Activated T-helper 1 cell treated with anti-CD3 and anti-CD28 coated beads, Interleukin-12 subunit alpha, Interleukin-12 subunit beta, Interleukin-2, Interleukin-4 antibody, amounts not matched to agents 30 ng/mL and 10 ng/mL and 1 ng/mL, durations not matched to agents 14 hours and 24 hours and 36 hours (primary cell): ENCODE measurements at places on chromosomes 3 and 15.
A peak's percentile ranks its signal among the peaks of the same experiment; 100 is the strongest.

GRCh38 chr3:115226844-115227445 is 79.9 kb upstream of the ZBTB20 start:
- DNase-seq: no peak

DNA sequence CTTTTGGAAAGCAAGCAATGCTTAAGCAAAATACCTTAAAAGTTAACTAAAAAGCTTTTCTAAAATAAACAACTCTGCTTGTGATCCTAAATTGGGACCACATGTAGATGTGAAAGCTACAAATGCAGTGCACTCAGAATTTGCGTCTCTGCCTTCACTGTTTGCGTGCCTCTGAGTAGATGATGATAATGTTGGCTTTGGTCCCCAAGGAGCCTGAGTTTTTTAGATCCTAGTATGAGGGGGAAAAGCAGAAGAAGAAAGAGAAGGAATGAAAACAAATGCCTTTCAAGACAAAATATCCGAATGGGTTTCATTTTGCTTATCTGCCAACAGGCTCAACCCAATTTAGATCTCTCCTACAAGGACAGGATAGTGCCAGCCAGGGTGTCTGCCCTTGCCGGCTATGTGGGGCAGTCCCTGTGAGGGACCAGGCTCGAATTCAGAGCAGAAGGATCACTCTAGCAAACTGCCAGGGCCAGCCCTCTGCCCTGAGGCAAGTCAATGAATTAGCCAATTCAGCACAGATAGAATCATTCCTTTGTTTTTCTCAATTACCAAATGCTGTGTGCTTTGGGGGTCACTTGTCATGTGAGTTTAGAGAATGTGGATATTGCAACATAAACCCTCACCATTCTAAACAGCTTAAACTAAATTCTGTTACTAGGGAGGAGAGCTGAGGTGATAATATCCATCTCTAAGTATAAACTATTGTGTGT is 28.5 kb downstream of the SCG5 start:
- DNase-seq: no peak

DNA sequence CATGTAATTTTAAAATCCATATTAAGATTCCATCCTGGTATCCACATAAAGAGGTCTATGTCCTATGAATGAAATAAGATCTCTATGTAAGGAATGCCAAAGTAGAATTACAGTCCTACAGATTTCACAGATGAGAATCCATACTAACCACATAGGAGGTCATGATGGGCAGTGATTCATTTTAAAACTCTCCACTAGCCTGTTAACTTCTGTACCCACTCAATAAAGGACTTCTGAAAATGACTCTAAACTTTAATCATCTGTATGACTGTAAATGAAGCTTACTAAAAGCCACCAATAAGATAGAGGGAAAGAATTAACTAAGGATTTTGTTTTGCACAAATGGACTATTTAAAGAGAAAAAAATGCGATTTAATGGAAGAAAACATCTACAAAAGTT is 28.7 kb downstream of the MORC1 start:
- DNase-seq: no peak

DNA sequence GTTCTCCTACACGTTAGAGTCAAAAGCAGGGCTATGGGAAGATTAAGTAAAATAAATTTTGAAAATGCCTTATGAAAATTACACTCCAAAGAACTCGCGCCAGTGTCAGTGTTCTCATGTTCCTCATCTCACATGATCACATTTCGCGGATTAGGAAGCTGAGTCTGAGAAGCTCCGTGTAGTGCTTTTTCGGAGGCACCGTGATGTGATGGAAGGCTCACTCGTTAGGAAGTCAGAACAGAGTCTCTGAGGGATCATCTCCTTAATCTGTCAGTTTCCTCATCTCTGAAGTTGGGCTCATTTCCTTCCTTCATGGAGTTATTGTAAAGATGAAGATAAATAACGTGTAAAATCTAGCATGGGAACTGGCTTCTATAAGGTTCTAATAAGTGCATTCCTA is 3.2 kb downstream of the ADIPOQ start:
- DNase-seq: no peak

DNA sequence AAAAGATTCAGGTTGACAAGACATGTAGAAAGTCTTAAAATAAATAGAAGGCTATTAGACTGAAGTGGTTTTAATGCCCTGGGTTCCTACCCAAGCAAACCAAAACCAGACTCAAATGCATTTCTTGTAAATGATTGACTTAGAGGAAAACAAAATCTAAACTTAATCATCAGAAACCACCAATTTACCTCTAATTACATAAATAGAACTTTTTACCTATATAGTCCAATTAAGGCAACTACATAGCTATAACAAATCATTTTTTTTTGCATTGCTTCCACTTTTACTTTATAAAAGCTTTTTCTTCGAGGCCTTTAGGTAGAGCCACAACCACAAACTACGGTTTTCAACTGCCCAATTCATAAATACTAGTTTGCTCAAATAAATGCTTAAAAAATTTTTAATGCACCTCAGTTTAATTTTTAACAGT is 231.3 kb upstream of the ARHGEF26 start:
- DNase-seq: no peak

- DNase-seq: no peak
These were observed at the start of gene ZNF660 for GRCh38 chr3:44584646-44585501. TSS of gene ZNF660 (plus strand) at chr3:44584964. CDS start at chr3:44594194, 9,230 bp downstream.

GRCh38 chr3:167361306-167361705 is 18.8 kb downstream of the ZBBX start:
- no peak for DNase-seq

DNA sequence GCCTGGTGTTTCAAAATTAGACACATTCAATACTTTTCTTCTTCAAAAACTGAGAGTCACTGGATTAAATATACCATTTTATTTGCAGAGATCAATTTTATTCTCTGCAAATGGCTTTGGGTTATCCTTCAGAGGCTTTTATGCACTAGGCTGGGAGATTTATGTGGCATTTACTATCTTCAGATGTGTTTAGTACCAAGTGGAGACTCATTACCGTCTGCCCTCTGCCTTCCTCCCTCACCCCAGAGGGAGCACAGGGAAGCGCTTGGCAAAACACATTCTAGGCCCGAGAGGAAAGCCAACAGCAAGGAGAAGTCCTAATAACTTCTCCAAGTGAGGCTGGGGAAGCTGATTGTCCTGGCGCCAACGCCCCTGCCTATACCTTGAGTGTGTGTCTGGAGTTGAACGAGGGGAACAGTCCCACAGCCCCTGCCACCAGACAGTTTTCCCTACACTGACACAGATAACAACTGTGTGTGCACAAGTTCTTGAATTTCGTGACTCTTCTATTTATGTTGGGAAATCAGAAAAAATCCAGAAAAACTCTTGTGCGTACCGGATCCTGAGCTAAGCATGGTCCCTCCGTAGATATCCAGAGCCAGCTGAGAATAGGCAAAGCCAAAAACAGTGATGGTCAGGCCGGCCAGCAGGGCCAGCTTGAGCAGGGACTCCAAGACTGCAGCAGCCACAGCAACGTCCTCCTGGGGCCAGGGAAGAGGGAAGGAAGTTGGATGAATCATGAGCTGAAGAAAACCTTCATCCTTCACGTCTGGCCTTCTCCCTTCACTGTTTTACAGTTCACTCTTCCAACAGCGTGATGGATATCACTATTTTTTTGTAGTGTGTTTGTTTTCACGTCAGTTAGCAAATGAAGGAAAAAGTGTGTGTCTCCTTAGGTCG is 26.6 kb downstream of the RFT1 start:
- no peak for DNase-seq

- no peak for DNase-seq
These were observed 95.0 kb upstream of the GADL1 start for GRCh38 chr3:30989276-30990030.

- peak; percentile 71 for DNase-seq
These were observed 18.9 kb downstream of the CX3CR1 start for GRCh38 chr3:39260957-39261356.

DNA sequence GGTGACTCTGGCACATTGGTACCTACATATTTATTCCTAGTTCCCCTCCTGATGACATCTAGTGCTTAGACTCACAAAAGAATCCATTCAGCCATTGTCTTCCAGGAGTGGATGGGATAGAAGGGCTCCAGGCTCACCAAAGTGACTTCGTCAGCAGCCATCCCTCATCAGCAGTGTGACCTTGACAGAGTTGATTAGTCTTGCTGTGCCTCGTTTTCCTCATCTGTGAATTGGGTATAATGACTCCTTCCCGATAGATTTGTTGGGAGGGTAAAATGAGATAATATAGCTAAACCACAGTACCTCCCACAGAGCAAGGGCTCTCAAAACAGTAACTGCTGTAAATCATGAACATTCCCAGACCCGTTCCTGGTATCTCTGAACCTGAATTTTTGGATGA is 10.7 kb downstream of the ACAN start:
- no peak for DNase-seq

GRCh38 chr3:89372456-89372855 is 265.0 kb downstream of the EPHA3 start:
- no peak for DNase-seq

DNA sequence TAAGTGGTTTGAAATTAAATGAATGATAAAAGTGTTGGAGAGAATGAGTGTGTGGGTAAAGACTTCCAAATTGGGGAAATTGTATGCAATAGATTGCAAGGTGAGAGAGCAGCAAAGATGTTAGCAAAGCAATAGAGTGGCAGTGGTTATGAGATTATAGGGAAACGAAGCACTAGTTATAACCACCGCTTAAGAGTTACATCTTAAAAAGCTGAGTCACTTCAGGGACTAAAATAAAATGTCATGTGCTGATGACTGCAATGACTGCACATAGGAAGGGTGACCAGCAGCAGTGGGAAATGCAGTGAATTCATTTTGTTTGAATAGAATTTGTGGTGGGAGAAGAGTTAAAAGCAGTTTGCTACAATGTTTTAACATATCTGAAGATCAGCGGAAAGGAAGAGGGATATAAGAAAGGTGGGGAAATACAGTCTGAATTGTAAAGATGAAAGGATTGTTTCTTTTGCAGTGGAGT is 127.3 kb downstream of the RAP2B start:
- no peak for DNase-seq

DNA sequence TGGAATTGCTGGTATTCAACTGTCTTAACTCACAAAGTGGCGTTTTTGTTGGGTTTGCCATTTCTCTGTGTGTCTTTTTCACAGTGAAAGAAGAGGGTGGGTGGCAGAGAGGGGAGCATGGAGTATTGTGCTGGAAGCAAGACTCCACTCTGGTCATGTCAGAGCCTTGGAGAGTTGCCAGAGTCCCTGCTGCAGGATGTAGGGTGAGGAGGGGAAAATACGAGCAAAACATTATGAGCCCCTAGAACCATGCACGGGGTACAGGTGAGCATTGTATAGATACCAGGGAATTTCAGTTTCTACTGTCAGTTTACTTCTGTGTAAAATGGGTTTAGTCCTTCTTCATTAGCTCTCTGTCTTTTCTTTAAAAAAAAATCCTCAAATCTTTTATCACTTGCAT is 249.9 kb downstream of the CACNA2D3 start:
- no peak for DNase-seq

DNA sequence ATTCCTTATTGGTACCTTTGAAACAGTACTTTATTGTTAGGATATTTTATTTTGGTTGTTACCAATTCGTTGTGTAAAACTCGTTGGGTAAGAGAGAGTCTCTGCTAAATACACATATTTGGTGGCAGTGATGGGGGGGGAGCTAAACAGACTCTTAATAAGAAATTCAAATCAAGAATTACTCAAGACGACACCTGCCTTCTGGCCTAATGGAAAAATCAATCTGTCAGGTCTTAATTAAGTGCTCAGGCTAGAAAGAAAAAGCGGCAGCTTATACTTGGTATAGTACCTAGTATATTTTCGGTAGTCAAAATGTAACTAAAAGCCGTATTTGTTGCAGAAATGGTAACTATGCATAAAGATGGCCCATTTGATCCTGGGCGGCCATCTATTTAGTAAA is 18.2 kb downstream of the FOXP1 start:
- no peak for DNase-seq

GRCh38 chr15:40252438-40253166 is 13.7 kb downstream of the PAK6 start:
- DNase-seq: no peak

DNA sequence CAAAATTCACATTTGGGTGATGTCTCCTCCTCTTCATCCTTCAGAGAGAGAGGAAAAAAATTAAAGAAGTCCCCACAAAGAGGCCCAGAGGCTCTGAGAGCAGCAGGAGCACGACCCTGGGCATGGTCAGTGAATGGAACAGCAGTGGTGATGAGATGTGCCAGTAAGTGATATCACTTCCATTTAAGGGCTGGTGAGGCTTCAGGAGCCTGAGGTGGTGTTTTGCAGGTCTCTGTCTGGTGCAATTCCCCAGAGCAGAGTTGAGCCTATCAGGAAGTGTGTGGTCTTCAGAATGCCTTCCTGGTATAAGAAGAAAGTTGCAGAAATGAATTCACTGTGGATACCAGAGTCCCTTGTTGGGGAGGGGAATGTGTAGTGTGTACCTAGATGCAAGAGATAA is 21.4 kb downstream of the ERICH6 start:
- no peak for DNase-seq

DNA sequence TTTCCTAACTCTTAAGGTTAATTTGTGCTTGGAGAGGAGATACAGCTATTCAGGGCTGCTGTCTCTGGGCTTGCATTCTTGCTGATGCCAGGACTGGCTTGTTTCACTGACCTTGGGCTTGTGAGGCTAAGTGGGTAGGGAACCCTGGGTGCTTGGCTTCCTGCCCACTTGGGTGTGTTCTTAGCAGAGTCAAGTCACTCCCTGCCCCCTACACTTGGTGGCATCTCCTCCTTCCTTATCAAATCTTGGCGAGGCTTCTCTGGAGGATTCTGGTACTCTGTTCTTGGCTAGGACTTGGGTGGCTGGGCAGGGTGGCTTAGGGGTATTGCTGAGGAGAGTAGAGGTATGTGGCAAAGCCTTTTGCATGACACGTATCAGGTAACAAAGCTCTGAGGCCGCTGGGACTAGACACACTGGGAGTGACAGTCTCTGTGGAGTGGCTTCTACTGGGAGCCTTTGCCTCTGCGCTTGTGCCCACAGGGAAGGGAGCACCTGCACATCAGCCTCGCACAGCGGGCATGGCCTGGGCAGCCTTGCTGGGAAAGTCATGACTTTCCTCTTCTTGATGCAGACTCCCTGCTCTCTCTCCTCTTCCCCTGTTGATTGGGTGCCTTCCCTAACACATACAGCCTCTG is 41.8 kb downstream of the CHCHD6 start:
- no peak for DNase-seq

DNA sequence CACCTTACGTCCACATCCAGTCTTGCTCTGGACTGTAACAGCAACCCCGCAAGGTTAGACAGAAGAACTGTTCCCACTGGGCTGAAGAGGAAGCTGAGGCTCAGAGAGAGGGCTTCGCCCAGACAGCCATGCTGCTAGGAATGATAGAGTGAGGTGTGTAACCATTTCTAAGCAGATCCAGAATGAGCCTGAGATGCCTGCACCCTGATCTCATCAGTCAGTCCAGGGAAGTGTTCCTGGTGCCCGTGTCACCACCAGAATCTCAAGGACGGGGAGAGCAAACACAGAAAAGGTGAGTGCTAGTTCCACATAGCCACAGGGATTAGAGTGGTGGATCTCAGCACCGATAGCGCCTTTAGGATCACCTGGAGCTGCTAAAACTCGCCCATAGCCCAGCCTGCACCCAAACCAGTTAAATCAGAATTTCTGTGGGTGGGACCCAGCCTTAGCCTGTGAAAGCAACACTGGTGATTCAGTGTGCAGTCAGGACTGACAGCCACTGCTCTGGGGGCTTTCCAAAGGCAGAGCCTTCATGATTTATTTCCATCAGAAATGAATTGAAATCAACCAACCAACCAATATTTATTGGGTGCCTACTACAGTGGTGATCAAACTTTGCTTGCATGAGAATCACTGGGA is 12.3 kb downstream of the ISLR start:
- DNase-seq: no peak
